ENCODE measurements at places on chromosomes 1 and 21.

- DNase-seq, result no peak
Measured at GRCh38 chr21:37484535-37485474, 118.2 kb downstream of the DYRK1A start.

DNA sequence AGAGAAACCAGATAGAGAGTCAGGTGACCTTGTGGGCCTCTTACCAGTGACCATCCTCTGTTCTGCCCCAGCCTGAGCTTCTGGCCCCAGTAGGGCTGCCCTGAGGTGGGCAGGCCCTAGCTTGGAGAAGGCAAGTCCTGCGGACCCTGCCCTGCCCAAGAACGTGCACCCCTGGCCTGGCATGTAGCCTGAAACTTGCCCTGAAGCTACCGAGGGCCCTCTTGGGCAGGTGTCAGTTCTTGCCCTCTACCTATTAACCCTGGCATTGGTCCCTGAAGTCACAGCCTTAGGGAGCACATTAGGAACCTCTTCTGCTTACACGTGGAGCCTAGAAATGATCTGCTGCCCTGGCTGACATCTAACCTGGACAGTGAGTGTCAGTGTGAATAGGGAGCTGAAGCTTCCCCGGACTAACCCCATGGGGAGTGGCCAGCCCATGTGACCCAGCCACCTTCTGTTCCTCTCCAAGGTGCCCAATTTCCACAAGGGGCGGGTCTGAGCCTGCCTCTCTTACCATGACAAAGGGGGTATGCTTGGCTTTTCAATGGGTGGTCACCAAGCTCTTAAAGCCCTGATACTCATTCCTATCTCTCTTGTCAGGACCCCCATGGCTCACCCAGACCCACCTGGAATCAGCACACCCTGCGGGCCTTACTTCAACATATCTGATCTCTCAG lies 163.0 kb downstream of the ZSCAN20 start:
- no peak for DNase-seq

GRCh38 chr1:156021093-156021428 lies 310 bp upstream of the SSR2 start:
- DNase-seq, result no peak

DNA sequence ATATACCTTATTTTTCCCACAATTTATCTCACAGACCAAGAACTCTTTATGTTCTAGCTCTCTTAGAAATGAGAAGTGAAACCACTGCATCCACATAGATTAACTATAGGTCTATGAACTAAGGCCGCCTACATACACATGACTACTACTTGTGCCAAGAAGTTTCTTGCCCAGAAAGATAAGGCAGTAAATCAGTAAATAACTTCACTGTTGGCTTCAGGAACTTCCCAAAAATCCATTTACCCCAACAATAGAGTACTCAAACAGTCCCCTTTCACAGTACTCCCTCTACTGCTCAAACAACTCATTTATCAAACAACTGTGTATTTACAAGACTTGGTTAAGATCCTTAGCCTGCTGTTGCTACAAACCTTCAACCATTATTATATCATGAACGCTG lies 96.5 kb downstream of the NME7 start:
- DNase-seq, result no peak

GRCh38 chr1:223197923-223198627 lies 55.0 kb upstream of the TLR5 start:
- no peak for DNase-seq

DNA sequence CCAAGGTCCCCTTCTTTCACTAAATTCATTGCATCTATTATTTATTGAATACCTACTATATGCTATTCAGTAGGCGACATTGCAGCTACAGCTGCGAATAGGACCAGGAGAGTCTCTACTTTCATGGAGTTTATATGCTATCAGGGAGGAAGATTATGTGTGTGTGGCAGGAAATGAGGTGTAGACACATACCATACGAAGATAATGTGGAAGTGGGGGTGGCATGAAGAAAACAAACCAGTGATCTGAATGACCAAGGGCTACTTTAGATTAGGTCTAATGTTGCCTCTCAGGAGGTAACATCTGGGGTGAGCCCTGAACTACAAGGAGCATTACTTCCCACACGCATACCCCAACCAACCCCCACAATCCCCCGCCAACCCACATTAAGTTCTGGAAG lies 1.0 kb upstream of the PPIH start:
- no peak for DNase-seq

DNA sequence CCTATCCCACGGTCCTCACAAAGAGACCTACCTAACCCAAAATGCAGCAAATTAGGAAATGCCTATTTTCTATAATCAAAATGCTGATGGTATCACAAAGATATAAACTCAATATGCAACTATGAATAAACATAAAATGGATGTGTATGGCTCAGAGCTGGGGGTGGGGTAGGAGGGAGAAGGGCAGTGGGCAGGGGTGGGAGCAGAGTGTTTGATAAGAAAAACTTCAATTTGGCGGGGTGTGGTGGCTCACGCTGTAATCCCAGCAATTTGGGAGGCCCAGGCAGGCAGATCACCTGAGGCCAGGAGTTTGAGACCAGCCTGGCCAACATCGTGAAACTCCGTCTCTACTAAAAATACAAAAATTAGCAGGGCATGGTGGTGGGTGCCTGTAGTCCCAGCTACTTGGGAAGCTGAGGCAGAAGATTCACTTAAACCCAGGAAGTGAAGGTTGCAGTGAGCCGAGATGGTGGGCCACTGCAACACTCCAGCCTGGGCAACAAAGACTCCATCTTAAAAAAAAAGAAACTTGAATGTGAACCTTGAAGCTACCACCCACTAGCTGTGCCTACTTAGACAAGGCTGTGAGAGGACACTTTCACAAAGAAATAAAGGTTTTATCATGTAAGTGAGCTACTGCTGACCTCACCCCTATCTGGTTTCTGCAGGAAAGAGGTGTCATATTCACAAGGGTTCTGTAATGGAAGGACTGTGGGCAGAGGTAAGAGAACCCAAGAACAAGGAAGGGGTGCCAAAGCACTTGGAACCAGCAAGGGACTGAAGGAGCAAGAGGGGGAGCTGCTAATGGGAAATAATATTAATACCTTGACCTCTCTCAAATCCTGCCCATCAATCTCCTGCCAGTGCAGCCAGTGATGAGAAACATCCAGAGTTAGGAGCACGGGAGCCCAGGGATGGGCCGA lies 53.0 kb downstream of the HLCS start:
- DNase-seq, result no peak

- no peak for DNase-seq
Measured at GRCh38 chr1:77655431-77655974, 27.0 kb downstream of the ZZZ3 start.

GRCh38 chr1:77824079-77824478 lies 44.6 kb downstream of the MIGA1 start:
- DNase-seq, result peak; percentile 47

- no peak for DNase-seq
Measured at GRCh38 chr1:104229860-104230259, 480.2 kb downstream of the AMY1C start.

DNA sequence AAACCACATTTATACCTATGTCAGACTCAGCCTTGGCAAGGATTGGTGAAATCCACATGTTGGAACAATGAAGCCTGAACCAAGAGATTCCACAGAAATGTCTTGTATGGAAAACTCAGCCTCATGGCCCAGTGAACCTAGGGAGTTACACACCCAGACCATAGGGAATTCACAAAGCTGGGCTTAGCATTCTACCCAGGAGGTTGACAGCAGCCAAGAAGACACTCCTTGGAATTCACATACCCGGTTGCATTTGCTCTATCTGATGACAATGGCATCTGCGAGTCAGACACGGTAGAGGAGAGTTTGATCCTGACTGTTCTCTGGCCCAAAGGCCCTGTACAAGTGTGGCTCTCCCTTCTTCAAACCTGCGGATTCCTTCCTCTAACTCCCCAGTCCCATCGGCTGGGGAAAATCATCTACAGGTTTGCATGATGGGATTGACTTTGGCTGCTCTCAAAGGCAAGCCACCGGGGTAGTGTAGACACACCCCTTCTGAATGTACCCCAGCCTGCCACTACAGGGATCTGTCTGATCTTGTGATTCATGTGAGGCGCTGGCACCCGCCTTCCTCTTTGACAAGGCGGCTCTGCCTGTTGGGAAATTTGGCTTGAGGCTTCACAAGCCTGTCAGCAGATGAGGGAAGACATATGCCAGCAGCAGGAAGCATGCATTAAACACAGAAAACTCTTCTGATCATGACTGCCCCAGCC lies 297.3 kb upstream of the KAZN start:
- DNase-seq, result no peak

- no peak for DNase-seq
Measured at GRCh38 chr1:32884726-32885125, 1.6 kb upstream of the HPCA start.

GRCh38 chr1:36328088-36328480 lies 4.6 kb upstream of the EVA1B start:
- no peak for DNase-seq

DNA sequence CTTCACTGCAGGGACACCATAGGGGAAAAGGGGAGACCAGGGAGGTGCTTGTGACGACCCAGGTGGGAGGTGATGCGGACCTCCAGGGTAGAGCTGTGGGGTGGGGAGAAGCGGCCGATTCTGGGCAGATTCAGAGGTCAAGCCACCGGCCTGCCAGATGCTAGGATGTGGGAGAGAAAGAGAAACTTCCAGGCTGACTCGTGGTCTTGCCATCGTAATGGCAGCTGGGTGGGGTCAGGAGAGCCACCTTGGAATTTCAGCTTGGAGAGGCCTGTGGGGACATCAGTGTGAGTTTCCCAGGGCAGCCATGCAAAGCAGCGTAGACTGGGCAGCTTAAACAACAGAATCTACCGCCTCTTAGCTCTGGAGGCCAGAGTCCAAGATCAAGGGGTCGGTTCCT lies 258.0 kb upstream of the VAMP3 start:
- no peak for DNase-seq

DNA sequence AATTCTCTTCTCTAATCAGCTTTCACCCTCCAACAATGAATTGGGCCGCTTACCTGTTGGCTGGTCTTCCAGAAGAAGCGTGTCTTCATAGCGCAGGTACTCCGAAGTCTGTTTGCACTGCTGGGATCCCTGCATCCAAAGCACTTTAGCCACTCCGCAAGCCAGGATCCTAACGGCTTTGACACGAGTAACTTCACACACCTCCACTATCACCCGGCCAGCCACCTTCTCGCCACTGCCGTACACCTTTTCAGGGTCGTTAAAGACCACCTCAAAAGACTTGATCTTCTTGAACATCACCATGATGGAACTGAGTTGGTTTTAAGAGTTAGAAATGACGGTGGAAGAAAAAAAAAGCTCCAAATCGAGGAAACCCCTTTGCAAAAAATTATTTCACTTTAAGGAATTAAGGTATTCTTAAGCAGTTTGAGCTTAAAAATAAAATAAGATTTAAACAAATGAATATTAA lies 381 bp downstream of the TXNIP start:
- DNase-seq, result no peak

- no peak for DNase-seq
Measured at GRCh38 chr1:4700801-4701200, 46.4 kb downstream of the AJAP1 start.

GRCh38 chr21:42613756-42614155 lies 39.7 kb upstream of the PDE9A start:
- no peak for DNase-seq

- no peak for DNase-seq
Measured at GRCh38 chr1:27664291-27664690, 7.7 kb downstream of the IFI6 start.

GRCh38 chr1:164708596-164708995 lies 149.6 kb downstream of the PBX1 start:
- DNase-seq, result no peak

- no peak for DNase-seq
Measured at GRCh38 chr1:56169856-56170255, 409.5 kb downstream of the PLPP3 start.

GRCh38 chr1:48071513-48071912 lies 74.3 kb upstream of the TRABD2B start:
- no peak for DNase-seq

DNA sequence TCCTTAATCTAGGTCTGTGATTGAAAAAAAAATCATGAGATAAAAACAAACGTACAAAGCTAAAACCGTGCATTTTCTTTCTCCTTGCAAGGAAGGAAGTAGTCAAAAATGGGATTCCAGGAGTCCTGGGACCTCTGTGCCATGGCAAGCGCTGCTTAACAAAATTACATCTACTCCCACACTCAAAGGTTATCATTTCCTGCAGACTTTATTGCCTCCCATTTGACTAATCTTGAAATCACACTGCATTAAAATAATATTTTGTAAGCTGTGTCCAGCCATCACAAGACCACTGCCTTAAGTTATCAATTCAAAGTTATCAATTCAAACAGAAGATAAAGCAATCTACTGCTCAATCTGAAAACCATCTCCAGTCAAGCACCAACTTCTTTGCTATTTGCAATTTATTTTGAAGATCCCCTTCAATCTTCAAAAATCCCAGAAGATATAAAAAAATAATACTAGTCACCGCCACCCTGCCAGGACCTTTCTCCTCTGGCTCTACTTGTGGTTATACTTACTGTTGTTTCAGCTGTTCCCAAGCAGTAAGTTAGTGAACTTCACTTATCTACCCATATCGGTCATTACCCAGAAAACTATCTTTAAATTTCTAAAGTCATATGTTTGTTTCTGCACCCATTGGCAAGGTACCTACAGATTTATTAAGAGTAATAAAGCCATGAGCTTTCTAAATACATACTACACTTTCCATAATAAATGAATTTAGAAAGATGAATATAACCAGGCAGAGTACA lies 38.1 kb upstream of the RAP1GAP start:
- DNase-seq, result no peak

- DNase-seq, result no peak
Measured at GRCh38 chr1:102032534-102032933, 35.8 kb upstream of the OLFM3 start.

DNA sequence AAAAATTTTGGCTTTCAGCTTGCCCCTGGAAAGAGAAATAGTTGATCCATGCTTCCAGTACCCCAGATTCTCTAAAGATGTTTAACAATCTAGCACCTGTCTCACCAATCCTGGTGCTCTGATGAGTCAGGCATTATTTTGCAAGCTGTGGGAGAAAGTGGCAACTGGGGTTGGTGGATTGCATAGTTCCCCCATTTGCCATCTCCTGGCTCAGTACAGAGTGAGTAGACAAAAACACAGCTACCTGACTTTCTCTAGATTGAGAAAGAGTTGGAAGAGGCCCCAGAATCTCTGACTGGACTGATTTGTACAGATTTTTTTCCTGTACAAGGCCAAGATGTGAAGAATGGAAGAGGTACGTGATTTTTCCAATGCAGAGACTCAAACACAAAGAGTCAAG lies 75.1 kb upstream of the NEGR1 start:
- DNase-seq, result no peak

- DNase-seq, result peak; percentile 89
Measured at GRCh38 chr1:59150577-59151386, 146.1 kb upstream of the FGGY start.
